C1 segment of cervical spinal cord (tissue), 14 donors: ENCODE measurements at places on chromosomes 13 and 19.
A peak's percentile ranks its signal among the peaks of the same experiment; 100 is the strongest.

GRCh38 chr13:91747186-91747585 lies 348.8 kb downstream of the GPC5 start:
- DNase-seq = no peak

DNA sequence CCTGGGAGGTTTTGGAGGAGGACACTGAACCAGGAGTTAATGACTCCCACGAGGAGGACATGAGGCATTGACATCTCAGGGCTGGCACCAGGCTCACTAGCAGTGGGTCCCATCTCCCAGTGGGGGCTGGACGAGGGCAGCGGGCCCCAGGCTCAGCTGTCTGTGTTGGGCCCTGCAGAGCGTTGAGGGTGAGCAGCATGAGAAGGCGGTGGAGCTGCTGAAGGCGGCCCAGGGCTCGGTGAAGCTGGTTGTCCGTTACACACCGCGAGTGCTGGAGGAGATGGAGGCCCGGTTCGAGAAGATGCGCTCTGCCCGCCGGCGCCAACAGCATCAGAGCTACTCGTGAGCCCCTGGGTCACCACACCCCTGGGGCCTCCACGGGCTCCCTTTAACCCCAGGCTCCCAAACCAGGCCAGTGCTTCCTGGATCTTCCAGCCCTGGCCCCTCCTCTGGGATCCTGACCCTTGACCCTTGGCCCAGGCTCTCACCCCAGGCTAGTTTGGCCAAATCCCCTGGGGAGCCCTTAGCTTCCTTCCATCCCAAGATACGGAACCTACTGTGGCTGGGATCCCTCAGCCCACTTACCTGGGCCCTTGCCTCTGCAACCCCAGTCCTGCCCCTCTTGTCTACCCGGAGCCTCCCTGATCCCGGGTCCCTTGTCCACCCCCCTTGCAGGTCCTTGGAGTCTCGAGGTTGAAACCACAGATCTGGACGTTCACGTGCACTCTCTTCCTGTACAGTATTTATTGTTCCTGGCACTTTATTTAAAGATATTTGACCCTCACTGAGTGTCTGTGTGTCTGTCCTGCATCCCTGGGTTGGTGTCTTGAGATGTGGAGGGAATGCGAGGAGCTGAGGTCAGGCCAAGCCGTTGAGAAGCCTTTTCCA lies 1.0 kb downstream of the C19orf73 start:
- peak; percentile 34 for DNase-seq

DNA sequence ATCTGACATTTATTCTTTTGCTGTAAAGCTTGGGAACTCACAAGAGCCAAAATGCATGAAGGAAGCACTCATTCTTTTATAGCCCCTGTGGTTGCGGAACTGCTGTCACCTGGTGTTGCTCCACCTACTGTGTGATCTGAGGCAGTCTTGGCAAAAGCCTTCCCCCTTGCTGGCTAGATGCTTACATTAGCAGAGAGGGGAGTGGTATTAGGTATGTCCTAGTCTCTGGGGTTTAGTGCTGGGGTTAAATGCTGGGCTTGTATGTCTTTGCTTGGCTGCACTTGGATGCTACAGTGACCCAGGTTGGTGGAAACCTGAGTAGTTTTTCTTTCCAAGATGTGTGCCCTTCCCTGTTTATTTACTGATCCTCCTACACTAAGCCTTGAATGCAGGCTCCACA lies 99.3 kb downstream of the WDFY2 start:
- DNase-seq = no peak

DNA sequence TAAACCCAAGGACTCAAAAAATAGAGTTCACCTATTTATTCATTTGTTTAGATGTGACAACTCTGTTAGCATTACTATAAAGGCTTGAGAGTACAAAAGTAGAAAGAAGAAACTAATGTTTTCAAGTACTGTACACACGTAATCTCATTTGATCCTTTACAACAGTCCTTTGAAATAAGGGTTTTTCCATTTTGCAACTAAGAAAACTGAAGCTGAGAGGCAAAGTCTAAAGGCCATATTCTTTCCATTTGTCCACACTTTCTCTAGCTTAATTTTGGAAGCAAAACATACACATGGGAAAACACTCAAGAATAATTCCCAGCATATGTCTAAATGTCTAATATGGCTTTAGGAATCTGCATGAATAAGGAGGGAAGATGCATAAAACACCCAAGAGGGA lies 34.1 kb downstream of the ZAR1L start:
- DNase-seq = no peak

GRCh38 chr13:48437371-48437770 lies 24.5 kb upstream of the LPAR6 start:
- peak; percentile 3 for DNase-seq

DNA sequence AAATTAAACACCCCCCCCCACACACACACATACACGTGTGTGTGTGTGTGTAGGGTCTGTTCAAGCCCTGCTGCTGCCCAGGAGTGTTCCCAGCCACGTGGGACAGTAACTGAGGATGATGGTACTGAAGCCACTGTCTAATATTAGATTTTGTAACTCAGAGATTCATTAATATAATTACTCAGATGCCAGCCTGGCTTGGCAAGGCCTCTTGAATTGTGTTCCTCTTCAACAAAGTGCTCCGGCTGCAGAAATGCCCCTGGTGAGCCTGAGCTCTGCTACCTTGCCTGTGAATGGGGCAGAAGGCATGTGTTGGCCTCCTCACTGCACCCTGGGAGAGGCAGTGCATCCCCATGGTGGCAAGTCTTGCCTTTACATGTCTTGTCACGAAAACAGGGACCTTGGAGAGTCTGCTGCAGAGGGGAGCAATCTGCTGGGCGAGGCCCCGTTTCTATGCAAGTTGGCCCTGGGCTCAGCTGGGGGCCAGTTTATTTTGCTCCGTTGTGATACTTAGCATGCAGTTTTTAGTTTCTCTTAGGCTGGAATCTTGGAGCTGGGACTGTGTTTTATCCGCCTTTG lies 44.0 kb downstream of the NFIX start:
- DNase-seq = no peak

DNA sequence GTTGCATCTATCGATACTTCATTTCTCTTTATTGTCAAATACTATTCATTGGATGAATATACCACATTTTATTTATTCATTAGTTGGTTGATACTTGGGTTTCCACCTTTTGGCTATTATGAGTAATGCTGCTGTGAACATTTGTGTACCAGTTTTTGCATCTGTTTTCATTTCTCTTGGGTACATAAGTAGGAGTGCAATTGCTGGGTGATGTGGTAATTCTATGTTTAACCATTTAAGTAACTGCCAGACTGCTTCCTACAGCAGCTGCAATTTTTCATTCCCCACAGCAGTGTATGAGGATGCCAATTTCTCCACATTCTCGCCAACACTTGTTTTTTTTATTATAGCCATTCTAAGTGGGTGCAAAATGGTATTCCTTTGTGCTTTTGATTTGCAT lies 2.6 kb downstream of the KCNJ14 start:
- no peak for DNase-seq

- DNase-seq = peak; percentile 38
These were observed 4.7 kb upstream of the CYP4F3 start for GRCh38 chr19:15636026-15636425.

DNA sequence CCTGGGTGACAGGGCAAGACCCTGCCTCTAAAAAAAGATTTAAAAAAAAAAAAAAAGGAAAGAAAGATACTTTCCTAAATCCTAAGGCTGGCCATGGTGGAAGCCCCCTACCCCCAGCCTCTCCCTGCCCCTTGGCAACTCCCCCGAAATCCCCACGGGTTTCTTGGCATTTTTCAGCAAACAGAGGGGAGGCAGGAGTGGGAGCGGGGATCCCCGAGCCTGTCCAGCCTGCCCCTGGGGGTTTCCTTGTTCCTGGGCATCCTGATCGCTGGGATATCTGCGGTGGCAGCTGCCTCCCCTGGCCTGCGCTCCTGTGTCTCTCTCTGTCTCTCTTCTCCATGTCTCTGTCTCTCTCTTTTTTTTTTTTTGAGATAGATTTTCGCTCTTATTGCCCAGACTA lies 3.4 kb upstream of the EBI3 start:
- no peak for DNase-seq

- DNase-seq = no peak
These were observed 391.3 kb downstream of the FOXO1 start for GRCh38 chr13:40275155-40275554.

DNA sequence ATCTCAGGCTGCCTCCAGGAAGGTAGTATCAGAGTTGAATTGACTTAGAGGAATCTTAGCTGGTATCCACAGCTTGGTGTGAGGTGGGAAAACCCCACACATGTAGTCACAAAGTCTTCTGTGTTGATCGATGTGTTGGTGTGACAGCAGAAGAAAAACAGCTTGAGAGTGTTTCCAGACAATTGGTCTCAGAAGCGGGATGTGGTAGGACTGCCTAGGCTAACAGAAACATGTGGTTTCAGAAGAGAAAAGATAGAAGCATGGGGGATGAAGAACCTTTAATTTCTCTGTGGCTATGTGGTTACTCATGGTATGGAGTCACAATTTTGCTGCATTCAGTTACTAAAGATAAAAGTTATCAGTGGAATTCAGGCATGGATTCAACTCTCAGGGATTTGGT lies 134.7 kb upstream of the SLITRK5 start:
- DNase-seq = no peak

DNA sequence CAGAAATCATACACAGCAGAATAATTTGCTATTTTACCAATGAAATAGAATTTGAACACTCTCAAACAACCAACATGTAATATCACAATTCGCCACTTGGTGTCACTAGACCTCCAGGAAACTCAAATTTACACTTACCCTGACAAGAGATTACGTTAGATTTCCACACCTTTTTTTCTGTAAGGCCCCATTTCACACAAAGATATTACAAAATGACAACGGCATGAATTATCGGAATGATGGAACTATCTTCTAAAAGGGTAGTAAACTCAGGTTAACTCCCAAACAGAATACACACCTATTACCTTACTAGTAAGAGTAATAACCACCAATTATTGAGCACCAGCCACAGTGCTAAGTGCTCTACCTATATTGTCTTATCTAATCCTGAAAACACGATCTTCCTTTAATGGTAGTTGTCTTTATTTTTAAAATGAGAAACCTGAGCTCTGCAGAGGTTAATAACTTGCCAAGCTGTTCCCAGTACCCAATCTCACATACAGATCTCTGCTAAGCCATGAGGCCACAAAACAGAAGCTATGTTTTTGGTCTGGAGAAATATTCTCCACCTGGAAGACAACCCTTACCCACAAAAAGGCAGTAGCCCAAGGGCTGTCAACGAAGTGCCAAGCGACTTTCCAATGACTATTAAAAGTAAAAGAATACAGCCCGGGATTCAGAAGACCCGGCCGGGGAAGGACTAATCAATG lies 152.4 kb downstream of the DCLK1 start:
- no peak for DNase-seq

DNA sequence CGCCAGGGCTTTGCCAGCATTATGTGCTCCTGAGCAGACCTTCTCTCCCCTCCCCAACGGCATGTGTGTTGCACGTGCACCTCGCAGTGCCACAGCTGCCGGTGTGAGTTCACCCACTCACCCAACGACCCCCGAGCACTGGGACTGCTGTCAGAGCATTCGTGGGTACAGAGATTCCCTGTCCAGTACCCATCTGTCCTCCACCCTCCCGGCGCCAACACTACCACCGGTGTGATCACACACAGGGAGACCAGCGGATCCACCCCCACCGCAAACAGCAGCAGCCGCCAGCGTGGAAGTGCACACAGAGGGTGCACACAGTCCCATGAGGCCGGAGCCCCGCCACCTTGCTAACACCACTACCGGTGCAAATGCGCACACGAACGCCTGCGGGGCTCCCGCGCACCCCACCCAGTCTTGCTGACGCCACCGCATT lies 15.9 kb downstream of the LILRA1 start:
- DNase-seq = no peak

- DNase-seq = no peak
These were observed 2.7 kb downstream of the DACH1 start for GRCh38 chr13:71864094-71864985.

DNA sequence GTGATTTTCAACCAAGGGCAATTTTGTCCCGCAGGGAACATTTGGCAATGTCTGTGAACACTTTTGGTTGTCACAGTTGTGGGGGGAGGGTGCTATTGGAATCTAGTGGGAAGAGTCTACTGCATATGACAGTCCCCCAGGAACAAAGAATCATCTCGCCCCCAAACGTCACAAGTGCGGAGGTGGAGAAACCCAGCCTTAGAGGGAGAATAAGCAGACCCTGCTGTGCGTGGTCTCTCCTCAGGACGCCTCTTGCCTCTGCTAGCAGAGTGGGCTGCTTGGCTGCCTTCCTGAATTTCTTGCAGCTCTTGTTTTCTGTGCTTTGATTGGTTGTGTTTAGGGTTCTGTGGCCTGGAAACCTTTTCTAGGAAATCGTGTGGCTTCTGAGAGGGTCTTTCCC lies 42.5 kb downstream of the NFIX start:
- no peak for DNase-seq

DNA sequence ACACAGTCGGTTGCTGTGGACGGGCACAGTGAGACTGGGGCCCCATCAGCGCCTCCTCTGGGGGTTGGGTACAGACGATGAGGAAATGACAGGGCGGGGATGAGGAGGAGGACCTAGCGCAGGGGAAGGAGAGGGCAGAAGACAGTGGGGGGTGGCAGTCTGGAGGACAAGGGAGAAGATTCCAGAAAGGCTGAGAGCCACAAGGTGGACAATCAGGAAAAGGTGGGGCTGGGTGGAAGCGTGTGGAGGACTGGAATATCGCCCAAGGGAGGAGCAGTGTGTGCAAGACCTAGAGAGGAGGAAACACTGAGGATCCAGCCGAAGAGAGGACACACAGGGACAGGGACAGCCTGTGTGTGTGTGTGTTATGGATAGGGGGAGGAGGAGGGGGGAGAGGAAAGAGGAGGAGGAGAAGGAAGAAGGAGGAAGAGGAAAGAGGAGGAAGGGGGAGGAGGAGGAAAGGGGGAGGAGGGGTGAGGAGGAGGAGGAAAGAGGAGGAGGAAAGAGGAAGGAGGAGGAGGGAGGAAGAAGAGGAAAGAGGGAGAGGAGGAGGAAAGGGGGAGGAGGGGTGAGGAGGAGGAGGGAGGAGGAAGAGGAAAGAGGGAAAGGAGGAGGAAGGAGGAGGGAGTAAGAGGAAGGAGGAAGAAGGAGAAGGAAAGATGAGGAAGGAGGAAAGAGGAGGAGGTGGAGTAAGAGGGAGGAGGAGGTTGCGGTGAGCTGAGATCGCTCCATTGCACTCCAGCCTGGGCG lies 15.8 kb upstream of the GARIN5A start:
- no peak for DNase-seq

DNA sequence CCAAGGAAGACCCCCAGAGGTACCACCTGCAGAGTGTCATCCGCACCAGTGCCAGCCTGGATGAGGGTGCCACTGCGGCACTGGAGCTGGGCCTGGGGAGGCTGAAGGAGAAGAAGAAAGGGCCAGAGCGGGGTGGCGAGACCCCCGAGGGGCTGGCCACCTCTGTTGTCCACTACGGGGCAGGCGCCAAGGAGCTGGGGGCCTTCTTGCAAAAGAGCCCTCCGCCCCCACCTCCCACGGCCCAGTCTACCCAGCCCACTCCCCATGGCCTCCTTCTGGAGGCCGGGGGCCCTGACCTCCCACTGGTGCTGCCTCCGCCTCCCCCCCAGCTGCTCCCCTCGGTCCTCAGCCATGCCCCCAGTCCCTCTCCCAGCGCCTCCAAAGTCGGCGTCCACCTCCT lies 5.4 kb downstream of the PRR12 start:
- no peak for DNase-seq

GRCh38 chr19:9914315-9915207 lies 21.8 kb downstream of the OLFM2 start:
- DNase-seq = peak; percentile 34

GRCh38 chr19:32415246-32415645 lies 9.7 kb downstream of the DPY19L3 start:
- no peak for DNase-seq
